Central memory CD4-positive, alpha-beta T cell (primary cell): ENCODE measurements at places on chromosomes 1 and 21.

DNA sequence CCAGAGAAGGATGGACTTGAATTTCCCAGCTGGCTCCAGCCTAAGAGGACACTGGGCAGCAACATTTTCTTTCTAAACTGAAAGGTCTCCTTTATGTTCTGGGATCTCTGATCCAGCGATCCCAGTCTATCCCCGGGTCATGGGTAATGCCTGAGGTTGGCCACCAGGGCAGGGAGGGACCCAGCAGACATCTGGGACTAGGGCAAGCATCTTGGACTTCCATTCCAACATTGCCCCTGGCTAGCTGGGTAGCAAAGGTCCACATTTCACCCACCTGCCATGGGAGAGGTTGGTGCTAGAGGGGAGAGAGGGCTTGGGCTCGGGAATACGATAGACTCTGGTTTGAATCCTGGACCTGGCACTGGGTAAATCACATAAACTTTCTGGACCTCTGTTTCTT lies 84.6 kb downstream of the LRRN2 start:
- no peak for DNase-seq

GRCh38 chr1:42674214-42674613 lies 8.0 kb upstream of the YBX1 start:
- no peak for DNase-seq

- DNase-seq = no peak
These were observed 147.8 kb upstream of the CD34 start for GRCh38 chr1:208058756-208059155.

DNA sequence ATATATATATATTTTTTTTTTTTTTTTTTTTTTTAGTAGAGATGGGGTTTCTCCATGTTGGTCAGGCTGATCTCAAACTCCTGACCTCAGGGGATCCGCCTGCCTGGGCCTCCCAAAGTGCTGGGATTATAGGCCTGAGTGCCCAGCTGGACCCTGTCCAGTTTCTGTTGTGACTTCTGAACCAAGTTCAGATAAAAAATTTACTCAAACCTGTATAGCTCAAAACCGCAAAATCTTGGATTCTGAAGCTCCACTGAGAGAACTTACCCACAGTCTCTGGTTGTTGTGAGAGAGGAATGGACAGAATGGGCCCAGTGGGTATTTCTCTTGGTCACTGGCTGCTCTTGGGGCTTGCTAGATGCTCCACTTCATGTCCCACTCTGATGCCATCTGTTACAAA lies 76.4 kb downstream of the HS2ST1 start:
- no peak for DNase-seq
